ENCODE measurements at places on chromosomes 1 and 21.

DNA sequence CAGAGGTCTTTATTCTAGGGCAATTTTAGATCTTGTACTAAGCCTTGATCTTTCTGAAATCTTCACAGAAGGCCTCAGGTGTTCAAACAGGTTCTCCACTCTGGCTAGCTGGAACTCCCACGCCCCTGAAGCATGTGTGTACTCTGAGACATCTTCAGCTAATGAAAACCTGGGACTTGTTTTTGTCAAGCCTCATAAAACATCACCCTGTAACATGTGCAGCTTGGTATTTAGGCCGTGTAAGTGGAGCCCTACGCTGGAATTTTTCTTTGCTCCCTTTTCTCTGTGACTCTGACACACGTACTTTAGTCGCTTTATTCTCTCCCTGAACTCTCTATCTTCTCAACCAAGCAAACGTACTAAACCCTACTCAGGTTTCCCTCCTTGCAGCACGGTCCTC lies 701.9 kb upstream of the ZP4 start:
- no peak for DNase-seq

DNA sequence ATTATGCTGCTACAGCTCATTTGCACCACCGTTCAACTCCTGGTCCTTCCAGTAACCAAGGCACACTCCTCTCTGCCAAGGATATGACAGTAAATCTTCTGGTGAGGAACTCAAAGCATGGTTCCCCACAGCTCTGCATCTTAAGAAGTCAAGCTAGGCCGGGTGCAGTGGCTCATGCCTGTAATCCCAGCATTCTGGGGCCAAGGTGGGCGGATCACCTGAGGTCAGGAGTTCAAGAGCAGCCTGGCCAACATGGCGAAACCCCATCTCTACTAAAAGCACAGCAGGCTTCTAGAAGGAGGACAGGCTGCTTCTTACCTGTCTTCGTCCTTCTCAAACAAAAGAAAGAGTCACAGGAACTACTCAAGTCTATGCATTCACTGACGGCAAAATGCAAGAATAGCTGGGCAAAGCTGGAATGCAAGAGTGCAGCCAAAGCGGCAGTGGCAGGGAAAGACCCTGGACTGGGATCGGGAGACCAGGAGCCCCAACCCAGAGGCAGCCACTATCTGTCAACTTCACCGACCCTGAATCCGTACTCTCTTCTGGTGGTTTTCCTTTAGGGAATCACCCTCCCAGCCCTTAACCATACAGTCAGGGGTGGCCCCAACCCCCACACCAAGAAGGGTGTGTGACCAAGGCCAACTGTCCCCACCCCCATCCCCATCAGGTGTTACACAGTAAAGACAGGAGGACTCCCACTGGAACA lies 75.5 kb downstream of the NPHP4 start:
- DNase-seq = no peak

DNA sequence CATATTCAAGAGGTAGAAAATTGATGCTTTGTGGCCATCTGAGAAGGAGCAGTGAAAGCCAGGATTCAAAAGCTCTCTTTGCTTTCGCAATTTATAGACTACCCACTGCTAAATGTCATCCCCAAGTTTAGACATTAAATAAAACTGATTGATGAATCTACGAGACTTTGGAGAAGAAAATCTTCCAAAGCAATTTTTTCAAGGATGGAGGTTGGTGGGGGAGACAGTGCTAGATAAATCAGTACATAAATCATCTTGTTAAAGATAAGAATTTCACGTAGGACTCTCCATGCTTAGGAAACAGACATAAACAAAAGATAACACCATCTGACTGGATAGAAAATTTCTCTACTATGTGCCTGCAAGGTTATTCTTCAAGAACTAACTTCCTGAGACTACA lies 147.6 kb upstream of the TIAM1 start:
- no peak for DNase-seq

DNA sequence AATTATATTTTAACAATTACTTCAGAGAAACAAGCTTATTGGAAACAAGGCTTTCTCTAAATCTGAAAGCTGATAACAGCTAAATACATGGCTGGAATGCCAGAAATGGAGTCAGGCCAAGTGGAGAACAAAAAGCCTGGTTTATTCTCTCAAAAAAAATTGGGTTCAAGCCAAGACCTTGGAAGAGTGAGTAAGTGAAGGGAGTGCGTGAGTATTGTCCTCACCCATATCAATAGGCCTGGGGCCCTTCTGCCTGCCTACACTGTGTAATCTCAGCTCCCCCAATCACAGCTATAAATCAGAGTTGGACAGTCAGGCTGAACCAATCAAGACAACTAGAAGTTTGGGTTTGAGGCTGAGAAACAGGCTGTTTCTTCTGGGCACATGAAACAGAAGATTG lies 7.4 kb downstream of the KYAT3 start:
- DNase-seq = peak; percentile 93

DNA sequence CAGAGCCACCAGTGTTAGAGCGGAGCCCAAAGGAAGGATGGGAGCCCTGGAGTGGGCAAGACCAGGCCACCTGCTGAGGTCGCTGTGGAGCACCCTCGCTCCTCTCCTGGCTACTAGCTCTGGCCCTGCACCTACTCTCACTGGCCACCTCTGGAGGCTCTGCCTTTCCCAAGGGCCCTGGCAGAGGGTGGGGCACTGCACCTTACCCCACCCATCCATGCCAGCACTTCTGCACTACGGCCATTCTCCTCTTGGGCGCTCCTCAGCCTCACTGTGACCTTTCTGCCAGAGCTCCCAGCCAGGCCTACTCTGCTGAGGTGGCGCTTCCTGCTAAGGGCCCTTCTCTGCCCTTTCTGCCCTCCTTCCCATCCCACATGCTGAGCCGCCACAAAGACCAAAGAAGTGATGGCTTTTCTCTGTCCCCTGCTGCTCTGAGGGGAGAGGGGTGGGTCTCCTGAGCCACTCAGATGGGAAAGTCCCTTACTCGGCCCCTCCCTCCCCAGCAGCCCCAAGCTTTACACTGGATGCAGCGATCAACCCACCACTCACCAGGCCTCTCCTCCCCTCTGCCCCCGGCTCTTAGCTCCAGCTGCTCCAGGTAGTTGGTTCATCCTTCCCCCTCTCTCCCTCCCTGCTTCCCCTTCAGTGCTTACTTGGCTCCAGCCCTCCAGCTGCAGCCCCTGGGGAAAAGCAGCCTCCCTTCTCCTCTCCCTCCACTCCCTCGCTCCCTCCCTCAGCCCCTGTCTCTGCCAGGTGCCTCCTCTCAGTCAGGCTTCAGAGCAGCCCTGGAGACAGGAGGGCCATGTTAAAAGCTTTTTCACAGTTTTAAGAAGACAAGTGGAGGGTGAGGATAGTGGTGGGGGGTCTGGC lies 14.8 kb upstream of the TMEM222 start:
- DNase-seq = no peak

- DNase-seq = peak; percentile 43
These were observed 1.8 kb upstream of the MTFR1L start for GRCh38 chr1:25817840-25818501.

GRCh38 chr1:64453688-64454087 lies 16.2 kb upstream of the CACHD1 start:
- DNase-seq = no peak

- DNase-seq = no peak
These were observed 17.5 kb downstream of the PFKL start for GRCh38 chr21:44317241-44317782.

DNA sequence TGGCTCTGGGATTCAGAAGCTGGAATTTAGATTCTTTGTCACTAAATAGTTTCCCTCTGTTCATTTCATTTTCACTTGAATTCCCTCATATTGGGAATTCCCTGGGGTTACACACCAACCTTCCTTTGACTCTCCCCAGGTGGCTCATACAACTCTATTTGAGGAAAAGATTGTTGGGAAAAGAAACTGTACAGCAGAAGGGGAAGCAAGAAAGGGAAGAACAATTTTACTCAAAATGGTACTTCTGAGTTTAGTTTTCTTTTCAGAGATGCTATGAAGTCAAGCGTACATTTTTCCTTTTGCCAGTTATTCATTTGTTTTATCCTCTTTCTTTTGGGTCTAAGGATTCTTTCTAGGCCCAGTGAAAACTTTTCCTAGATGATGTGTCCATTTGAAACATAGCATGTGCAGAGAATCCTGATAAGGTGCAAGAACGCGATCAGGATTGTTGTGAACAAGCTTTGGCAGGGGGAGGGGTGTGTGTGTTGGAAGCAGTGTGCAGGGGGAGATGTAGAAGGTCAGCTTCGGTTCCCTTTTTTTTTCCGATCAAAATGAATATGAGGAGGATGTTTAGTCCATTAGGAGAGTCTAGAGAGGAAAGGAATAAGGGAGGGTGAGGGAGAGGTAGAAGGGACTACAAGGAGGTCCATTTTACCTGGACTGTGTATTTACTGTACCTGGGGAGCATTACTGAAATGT lies 26.8 kb upstream of the CD1D start:
- no peak for DNase-seq

GRCh38 chr1:844472-845026 lies 79.2 kb upstream of the SAMD11 start:
- no peak for DNase-seq

GRCh38 chr1:17429183-17429582 lies 10.3 kb downstream of the RCC2 start:
- DNase-seq = no peak
